Central memory CD4-positive, alpha-beta T cell (primary cell): ENCODE measurements at places on chromosomes 4 and X.
A peak's percentile ranks its signal among the peaks of the same experiment; 100 is the strongest.

DNA sequence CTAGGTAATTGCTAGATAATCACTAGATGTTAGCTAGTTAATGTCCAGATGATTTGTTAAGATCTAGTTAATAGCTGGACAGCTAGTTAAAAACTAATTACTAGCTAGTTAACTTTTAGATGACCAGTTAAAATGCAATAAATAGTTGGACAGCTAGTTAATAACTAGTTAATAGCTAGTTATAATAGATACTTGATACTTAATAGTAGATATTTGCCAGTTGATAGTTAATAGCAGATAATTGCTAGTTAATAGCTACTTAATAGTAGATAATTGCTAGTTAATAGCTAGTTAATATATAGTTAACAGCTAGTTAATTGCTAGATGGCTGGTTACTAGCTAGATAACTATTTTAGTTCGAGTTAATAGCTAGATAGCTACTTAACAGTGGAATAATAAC lies 631.4 kb upstream of the CT83 start:
- DNase-seq: no peak

DNA sequence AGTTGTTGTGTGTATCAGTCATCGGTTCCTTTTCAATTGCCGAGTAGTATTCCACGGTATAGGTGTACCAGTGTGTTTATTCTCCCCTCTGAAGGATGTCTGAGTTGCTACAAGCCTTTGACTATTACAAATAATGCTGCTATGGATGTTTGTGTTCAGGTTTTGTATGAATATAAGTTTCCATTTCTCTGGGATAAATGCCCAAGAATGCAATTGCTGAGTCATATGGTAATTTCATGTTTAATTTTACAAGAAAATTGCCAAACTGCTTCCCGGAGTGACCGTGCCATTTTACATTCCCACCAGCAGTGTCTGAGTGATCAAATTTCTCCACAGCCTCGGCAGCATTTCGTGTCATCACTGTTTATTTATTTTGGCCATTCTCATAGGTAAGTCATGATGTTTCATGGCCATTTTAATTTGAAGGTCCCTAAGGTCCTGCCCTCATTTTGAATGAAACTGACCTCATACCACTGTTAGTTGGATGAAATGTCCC lies 73.9 kb downstream of the IRF2 start:
- DNase-seq: no peak

DNA sequence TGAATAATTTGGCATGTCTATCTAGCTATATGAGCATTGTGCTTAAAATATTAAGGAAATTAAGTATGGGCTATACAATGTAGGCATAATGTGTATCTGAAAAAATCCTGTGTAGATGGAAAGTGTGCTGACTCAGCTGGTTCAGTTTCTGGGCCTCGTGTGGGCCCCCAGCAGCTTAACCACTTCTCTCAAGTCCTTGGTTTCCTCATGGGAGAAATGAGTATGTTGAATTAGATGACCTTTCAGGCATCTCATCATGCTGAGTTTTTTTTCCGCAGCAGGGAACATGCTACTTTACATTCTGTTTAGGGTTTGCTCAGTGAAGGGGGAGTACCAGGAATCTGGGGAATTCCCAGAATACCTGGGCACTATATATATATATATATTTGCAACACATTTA lies 30.5 kb downstream of the RHOH start:
- no peak for DNase-seq

GRCh38 chr4:89928838-89929237 lies 34.2 kb downstream of the MMRN1 start:
- no peak for DNase-seq

GRCh38 chr4:180280726-180281297 lies 1962.4 kb upstream of the TENM3 start:
- no peak for DNase-seq

DNA sequence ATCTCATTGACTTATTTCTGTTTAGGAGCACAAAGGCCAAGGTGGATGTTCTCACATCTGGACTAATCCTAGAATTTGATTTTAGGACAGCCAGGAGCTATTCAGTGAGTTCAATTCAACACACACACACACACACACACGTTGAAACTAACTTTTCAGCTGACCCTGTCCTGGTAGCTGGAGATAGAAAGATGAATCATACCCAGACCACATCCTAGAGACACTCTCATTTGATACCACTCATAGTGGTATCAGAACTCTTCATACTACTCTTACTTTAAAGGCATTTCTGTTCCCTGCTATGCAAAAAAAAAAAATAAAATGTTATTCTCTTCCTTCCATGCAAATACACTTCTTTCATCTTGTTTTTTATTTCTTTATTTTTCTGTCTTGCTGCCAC lies 36.7 kb downstream of the KLF8 start:
- no peak for DNase-seq

- no peak for DNase-seq
Observed at GRCh38 chr4:85556283-85556682, 81.3 kb downstream of the ARHGAP24 start.

DNA sequence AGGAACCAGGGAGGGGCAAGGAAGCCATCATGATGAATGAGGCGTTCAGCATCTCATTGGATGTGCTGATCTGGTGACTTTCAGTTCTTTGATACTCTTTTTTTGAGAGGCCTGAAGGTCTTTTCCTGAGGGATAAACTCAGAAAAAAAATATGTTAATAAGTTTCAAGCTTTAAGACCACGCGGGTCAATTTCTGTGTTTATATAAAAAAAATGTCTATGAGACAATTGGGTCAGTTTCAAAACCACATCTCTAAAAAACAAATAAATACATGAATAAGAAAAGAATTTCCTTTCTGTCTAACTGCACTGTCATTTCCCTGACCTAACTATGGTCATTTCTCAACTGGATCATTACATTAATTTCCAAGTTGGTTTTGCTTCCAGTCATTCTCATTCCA lies 62.6 kb downstream of the TRIML1 start:
- no peak for DNase-seq

- no peak for DNase-seq
Observed at GRCh38 chr4:176845636-176846035, 52.9 kb upstream of the VEGFC start.

DNA sequence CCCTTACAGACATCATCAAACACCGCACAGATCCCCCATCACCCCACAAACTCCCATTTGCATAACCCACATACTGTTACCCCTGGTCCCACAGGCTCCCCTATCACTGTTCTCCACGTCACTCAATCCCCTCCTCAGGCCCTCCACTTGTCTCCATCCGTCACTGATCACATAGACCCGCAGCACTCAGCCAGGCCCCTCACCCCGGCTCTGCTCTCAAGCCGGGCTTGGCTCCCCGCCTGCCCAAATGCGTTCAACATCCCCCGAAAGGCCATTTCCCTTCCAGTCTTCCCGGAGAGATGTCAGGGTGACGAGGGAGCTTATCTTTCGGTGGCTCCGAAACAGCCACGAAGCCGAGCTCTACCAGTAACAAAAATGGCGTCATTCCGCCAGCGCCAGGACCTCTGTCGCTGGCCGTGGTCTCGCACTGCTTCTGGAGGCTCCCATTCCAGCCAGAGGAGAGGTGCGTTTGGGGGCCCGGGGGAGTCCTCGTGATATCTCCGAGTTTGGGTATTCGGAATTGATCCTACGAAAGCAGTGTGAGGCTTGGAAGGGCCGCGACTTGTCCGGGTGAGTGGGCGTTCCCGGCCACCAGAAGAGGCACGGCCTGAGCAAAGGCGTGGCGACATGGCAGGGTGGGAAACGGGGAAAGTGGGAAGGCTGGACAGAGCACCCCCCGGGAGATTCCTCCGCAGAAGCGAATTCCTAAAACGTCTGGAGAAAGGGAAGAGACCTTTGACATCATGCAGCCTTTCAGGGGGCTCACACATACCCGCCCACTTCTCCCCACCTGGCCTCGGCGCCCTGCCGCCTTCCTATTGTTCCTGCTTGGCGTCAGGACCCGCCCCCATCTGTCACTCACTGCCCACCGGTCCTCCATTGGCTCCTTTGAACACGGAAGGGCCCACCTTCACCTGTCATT lies at the start of gene ZNF630:
Gene ZNF630 (minus strand): TSS at position 577 of the 922 bp plus-strand sequence. CDS start 4,754 bp downstream, outside the sequence.
- peak; percentile 41 for DNase-seq

- no peak for DNase-seq
Observed at GRCh38 chrX:16903274-16904022, 33.3 kb upstream of the RBBP7 start.

DNA sequence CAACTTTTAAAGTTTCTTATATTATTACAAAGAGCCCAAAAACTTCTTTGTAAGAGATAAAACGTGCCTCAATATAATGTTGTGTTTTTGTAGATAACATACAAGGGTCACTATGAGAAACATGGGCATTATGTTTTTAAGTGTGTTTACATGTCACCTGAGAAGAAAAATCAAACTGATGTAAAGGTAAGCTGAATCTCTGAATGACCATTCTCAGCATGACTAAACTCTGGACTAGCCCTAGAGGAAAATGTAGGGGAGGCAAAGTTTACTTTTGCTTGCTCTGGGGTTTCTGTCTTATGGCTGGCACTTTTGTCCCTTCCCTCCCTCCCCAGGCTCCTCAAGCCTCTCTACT lies 6.8 kb downstream of the MEPE start:
- no peak for DNase-seq

DNA sequence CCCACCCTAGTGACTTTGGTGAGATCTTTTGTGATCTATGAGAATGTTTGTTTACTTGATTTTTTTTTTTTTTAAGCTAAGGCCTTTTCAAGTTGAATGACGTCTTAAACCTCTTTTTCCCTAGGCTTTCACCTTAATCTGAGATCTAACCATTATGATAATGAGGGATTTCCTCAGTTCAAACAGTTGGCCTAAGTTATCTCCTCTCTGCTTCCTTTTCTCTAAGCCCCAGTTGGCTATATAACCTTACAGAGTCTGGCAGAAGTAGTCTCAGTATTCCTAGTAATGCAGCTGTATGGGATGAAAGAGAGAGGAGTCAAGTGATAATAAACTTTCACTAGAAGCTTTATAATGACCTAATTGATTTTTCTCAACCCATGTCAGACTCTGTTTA lies 99.0 kb downstream of the STIM2 start:
- DNase-seq: peak; percentile 38

DNA sequence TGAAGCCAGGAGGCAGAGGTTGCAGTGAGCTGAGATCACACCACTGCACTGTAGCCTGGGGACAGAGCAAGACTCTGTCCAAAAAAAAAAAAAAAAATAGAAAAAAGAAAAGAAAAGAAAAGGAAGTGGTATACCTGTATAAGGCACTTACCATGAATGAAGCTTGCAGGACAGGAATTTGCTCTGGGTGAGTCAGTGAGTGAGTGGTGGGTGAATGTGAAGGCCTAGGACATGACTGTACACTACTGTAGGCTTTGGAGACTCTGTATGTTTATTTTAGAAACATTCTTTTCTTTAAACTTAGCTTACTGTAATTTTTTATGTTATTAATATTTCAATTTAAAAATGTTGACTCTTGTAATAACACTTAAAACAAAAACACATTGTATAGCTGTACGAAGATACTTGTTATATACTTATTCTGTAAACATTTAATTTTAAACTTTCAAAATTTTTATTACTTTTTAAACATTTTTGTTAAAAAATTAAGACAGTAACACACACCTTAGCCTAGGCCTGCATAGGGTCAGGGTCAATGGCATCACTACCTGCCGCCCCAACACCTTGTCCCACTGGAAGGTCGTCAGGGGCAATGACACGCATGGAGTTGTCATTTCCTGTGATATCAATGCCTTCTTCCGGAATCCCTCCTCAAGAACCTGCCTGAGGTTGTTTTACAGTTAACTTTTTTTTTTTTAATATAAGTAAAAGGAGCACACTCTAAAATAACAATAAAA lies 78.7 kb downstream of the CLNK start:
- no peak for DNase-seq

GRCh38 chr4:183830438-183830985 lies 74.6 kb upstream of the STOX2 start:
- DNase-seq: no peak

- DNase-seq: no peak
Observed at GRCh38 chr4:20621476-20621875, 78.8 kb upstream of the PACRGL start.

DNA sequence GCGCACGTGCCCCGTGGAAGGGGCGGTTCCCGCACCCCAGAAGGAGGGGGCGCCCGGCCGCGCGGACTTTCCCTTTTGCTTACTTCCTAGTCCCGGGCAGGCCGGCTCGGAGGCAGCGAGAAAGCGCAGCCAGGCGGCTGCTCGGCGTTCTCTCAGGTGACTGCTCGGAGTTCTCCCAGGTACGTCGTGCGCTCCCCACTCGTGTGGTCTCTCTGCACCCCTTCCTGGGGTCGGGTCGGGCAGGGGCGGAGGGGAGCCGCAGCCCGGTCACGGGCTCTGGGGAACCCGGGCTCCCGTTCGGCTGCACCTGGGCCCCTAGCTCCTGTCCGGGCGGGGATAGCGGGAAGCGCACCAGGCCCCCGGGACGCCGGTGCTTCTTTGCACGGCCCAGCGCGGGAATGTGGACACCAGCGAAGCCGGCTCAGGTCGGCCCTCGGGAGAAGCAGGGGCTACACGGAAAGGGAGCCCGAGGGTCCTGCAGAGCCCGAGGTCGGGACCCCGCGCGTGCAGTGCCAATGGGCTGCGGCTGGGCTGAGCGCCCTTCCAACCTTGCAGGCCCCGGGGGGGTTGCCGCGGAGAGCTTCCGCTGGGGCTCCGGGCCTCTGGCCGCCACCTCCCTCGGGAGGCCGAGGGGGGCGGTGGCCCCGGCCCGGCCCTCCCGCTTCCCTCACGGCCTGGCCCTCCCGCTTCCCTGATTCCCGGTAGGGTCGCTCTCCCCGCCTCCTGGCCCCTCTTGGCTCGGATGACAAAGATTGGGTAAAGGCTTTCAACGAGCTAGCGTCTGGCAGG lies at the start of gene TLR2:
Gene TLR2 (plus strand): TSS at position 99 of the 789 bp plus-strand sequence. CDS start 18,628 bp downstream, outside the sequence.
- peak; percentile 62 for DNase-seq
